ENCODE measurements at places on chromosomes 4 and X.

DNA sequence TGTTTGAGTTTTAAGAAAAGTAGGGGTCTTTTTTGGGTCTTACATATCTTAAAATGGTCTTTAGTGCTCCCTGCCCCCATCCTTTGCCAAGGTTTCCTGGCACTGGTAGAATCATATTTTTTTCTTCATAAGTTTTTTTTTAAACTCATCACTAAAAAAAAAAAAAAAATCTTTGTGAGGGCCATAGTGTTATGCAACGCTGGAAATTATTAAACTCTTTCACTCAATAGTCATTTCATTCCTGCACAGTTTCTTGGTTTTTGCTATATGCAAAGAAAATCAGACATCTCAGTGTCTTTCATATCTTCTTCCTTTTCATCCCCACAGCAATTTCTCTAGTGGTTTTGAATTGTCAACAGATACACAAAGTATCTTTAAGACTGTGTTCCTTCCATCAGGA lies 95.6 kb downstream of the TMA16 start:
- DNase-seq, result no peak

GRCh38 chr4:167114416-167114971 lies 119.8 kb downstream of the SPOCK3 start:
- peak; percentile 35 for DNase-seq

GRCh38 chrX:42714981-42715700 lies 62.8 kb downstream of the PPP1R2C start:
- peak; percentile 27 for DNase-seq

- DNase-seq, result peak; percentile 70
Observed at GRCh38 chr4:15682242-15683142, 865 bp downstream of the FAM200B start.

DNA sequence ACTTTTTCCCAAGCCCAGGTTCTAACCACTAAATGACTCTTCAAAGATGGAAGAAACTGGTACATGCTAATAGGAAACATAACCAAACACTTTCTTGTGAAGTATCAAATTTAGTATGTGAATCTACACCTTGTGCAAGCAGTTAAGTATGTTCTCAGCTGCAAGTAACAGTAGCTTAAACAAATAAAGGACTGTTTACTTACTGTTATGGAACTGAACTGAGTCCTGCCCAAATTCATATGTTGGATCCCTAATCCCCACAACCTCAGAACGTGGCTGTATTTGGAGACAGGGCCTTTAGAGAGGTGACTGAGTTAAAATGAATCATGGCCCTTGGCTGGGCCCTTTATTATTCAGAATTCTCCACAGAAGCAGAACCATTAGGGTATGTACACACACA lies 178.7 kb downstream of the KDR start:
- no peak for DNase-seq

- DNase-seq, result no peak
Observed at GRCh38 chrX:16524316-16524715, 125.6 kb upstream of the S100G start.

DNA sequence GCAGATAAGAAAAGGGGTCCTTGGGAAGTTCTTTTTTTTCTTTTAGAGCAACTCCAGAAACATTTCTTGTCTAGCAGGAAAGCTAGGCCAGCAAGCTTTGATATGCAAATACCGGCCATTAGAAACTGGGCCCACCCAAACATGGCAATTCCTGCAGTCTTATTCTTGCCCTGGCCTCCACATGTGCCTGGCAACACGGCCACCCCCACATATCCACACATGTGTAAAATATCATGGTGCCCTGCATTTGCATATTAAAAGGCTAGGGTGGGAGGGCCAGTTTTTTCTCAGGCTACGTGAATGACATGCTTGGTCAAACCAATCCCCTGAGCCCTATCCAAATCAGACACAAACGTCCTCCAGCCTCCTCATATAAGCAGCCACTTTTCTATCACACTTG lies 171.7 kb upstream of the ZCCHC13 start:
- DNase-seq, result no peak

DNA sequence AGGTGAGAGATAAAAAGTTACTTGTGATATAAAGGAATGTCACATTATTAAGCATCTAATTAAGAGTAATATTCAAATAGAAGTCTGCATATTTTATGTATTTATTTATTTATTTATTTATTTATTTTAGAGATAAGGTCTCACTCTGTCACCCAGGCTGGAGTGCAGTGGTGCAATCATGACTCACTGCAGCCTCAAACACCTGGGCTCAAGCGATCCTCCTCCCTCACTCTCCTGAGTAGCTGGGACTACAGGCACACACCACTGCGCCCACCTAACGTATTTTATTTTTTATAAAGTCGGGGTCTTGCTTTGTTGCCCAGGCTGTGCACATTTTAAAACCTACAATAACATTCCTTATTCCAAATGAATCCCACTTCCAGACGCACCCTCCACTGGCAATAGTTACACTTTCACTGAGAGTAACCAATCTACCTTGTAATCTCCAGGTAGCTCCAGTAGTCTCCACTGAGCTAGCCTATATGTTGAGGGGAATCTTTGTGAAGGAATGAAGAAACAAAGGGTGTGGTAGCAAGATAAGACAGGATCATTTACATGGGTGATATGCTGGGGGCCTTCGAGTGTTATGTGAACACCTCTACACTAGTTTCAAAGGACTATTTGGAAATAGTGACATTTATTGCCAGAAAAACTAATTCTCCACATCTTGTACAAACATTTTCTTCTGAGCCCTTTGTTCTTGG lies 11.9 kb downstream of the SH3D19 start:
- DNase-seq, result no peak

DNA sequence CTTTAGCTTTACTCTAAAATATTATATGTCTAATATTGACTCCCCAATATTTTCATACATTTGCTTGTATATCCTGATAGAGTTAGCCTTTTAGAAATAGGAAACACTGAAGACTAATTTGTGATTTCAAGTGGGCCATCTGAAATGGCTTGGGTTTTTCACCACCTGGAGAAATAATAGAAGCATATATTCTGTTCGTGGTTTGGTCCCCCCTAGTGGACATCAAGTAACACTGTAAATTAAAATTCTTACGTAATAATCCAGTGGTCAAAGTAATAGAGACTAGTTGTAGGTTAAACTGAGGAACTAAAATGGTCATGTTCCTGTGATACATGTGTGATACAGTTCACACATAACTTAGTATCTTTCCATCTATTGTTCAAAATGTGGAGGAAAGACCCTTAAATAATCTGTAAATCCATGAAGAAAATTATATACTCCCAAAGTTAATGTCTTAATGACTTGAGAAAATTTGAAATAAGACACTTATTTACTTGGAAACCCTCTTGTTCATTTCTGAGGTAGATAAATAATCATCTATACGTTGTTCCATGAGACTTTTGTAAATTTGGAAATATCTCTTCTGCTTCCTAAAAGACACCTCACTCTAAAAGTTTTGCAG lies 79.8 kb upstream of the SMARCAD1 start:
- DNase-seq, result peak; percentile 29

DNA sequence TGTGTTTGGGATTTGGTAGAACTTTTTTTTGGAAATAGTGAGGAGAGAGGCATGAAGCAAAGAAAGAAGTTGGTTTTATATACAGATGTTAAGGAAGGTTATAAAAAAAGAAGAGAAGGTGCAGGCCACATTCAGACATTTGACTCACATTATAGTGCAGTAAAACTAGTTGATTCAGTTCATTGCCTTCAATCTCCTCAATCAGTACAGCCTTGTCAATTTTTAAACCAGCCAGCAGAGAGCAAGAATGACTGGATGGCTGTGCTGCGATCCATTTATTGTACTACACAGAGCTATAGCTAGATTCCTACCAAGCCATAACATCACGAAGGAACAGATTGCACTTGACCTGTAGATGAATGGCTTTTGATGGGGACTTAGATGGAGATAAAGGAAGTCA lies 79.7 kb upstream of the LSM6 start:
- DNase-seq, result no peak

DNA sequence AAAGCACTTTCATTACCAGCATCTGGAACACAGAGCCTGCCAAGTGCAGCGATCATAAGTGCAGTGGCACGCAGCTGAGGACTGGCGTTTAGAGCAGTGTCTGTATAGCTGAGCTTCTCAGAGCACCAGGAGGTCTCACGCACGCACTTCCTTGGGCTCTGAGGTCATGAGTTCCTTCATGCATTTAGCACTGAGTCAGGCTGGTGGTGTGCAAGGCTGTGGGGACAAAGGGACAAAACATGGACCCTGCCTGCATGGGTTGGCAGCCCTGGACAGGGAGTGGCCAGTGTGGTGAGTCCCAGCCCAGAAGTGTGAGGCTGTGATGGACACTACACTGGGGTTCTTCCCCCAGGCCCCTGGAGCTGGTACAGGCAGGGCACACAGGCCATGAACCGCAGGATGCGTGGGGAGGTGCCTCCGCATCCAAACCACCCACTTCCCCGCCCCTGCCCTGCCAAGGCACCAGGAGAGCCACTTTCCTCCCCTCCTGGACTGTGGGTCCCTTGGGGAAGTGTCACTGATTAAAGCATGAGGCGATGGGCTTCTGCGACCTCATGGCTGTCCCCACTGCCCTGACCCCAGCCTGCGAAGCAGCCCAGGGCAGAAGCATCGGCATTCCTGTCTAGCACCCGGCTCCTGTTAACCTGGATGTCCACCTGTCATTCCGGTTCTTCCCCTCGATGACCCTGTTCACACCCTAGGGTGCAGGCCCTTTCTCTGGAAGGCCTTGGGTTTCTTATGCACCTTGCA lies 37.2 kb upstream of the GPR78 start:
- DNase-seq, result no peak

DNA sequence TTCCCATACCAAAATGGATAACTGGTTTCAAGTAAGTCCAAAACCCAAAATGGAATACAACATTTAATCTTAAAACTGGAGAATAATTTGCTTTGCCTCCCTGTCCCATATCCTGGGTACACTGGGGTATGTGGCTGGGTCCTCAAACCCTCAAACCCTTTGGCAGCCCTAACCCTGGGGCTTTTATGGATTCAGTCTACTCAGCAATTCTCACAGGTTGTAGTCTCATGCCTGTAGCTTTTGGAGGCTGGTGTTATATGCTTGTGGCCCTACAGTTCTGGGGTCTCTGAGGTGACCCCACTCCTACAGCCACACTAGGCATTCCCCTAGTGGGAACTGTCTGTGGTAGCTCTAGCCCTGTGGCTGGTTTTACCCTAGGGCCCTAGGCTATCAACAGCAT lies 110.5 kb upstream of the NRK start:
- no peak for DNase-seq

DNA sequence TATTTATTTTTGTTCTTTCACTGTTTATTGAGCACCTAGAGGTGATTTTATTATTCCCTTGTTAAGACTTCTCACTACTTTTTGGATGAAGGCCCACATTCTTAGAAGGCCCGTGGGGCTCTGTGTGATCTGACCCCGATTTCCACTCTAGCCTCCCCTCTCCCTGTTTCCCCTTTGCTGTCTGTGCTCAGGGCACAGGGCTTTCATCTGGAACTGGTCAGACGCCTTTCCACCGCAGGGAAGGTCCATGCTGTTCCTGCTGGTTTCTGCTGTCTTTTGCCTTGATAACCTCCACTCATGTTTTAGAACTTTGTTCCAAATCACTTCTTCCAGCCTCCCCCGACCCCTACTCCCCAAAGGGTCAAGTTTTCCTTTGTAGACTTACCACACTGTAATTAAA lies 31.3 kb upstream of the ANAPC4 start:
- DNase-seq, result no peak

- peak; percentile 98 for DNase-seq
Observed at GRCh38 chr4:72767618-72768302, 198.7 kb upstream of the ADAMTS3 start.

- peak; percentile 17 for DNase-seq
Observed at GRCh38 chrX:129777218-129778030, 2.3 kb upstream of the SASH3 start.

- peak; percentile 92 for DNase-seq
Observed at GRCh38 chr4:53767482-53767881, 176.2 kb upstream of the LNX1 start.

DNA sequence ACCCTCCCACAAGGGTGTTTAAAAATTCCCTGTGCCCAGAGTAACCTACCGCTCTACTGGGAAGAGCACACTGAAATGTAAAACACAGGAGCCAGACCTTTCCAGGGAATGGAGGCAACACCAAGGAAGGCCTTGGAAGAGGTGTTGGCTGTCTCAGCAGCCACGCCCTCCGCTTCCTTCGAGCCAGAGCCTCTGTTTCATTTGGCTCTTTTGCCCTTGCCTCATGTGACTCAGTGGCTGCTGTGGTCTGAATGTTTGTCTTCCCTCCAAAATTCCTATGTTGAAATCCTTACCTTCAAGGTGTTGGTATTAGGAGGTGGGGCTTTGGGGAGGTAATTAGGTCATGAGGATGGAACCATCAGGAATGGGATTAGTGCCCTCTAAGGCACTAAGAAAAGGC lies 11.3 kb downstream of the SCD5 start:
- no peak for DNase-seq

DNA sequence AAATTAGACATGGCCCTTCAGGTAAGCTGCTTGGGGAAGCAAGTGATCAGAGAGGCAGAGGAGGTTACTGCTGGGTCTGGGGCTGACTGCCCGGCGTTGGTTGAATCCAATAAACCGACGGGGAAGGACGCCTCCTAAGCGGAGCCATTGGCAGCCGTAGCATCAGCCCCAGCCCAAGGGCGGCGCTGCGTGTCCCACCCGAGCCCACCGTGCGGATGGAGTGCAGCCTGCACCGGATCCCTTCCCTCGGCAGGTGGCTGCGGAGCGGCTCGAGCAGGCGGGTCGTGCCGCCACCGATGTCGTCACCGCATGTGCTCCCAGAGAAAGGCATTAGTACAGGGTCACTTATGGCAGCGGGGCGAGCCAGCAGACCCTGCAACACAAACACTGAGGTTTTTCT lies 82.1 kb downstream of the ALPK1 start:
- DNase-seq, result no peak

GRCh38 chr4:165331823-165332222 lies 4.4 kb downstream of the MSMO1 start:
- DNase-seq, result no peak

GRCh38 chr4:174055344-174055743 lies 228.1 kb downstream of the FBXO8 start:
- DNase-seq, result no peak

GRCh38 chrX:74774988-74775387 lies 150.3 kb downstream of the NEXMIF start:
- no peak for DNase-seq

DNA sequence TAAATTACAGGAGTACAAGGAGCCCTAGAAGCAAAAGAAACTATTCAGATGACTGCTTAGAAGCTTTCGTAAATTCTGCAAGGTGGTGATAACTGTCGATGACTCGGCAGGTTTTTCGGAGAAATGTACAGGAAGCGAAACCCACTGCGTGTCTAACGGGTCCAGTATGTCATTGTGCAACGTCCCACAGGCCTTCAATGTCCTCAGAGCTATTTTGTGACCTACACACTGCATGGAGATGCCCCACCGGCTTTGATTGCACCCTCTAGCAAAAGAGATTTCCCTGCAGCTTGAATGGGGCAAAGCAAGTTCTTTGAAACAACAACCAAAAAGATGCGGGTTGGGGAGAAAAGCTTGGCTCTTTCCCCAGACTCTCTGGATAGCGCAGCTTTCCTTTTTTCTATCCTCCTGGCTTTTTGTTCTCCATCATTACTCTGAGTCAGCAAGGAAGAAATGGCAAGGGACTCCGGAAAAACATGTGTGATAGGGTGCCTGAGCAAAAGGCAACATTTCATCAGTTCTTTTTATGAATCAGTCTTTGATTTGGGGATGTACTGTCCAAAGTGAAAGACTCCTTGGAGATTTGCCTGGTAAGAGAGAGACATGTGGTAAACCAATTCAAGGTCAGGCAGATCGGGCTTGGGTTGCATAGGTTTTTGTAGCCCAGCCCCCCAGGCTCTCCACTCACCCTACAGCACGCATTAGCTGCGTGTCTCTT lies 112.0 kb upstream of the TBL1X start:
- DNase-seq, result peak; percentile 86

Measured in amniotic epithelial cell (primary cell).